NCI-H510A treated with DMSO at 0.1 percent for 48 hours (cell line): ENCODE measurements at places on chromosomes 12 and 14.

- peak; percentile 15 for DNase-seq
These were observed 4.8 kb downstream of the FAM222A start for GRCh38 chr12:109718390-109718789.

DNA sequence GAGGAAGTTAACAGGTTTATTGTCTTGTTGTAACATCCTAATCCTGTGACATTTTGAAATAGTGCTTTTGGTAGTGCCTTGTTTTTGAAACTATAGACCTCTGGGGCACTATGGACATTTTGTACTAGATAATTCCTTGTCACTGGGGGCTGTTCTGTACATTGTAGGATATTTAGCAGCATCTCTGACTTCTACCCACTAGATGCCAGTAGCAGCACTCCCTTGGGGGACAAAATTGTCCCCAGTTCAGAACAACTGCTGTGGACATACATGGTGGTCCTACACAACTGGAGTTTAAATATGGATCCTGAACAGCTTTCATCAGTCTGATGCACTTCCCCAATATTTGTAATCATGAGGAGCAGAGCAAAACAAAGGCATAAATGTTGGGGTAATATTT is 264.7 kb downstream of the RAD51B start:
- DNase-seq = no peak

GRCh38 chr12:93127582-93128331 is 198.7 kb upstream of the EEA1 start:
- peak; percentile 96 for DNase-seq

DNA sequence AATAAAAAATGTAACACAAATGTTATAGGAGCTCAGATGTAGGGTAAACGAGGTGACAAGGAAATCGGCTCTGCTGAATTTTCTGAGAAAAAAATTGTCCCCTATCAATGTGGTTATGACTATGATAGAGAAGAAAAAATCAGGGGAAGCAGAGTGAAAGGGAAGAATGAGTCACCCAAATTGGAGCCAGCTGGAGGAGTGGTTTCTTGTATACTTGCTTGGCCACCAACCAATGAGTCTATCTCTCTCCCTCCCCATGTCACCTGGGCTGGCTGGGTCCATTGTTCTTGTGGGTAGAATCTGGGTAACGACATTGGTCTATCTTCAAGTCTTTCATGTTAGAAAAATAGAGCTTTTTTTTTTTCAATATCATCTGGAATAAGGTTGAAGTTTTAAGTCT is 196.6 kb upstream of the FLRT2 start:
- DNase-seq = no peak

DNA sequence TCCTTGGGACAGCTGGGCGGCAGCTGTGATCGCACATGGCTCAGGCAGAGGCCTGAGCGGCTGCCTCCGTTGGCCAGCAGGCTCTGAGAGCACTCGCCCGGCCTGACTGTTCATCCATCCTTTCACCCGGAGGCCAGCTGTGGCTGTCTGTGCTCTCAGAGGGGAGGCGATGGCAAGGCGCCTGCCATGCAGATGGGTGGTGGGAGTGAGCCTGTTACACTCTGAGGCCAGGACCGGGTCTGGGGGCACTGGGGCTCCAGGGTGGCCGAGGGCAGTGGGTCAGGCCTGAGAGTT is 292.3 kb downstream of the TMEM121 start:
- DNase-seq = no peak

DNA sequence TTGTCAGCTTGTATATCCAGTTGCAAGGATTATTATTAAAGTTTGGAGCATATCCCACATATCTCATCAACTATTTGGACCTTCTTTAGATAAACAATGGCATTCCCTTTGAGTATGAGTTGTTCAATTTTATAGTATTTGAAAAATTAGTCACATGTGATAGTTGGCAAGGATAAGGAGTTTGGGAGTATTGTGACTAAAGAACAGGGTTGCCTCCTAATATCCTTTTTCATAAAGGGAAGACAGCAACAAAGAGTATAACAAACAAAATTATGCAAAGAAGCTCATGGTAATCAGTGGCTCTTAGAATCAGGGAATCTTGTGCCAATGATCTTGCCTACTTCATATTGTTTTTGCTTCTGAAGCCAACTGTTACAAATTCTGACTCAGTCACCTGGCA is 31.2 kb upstream of the KCNH5 start:
- DNase-seq = no peak

- DNase-seq = no peak
These were observed 10.7 kb downstream of the PRKCH start for GRCh38 chr14:61331992-61332657.

DNA sequence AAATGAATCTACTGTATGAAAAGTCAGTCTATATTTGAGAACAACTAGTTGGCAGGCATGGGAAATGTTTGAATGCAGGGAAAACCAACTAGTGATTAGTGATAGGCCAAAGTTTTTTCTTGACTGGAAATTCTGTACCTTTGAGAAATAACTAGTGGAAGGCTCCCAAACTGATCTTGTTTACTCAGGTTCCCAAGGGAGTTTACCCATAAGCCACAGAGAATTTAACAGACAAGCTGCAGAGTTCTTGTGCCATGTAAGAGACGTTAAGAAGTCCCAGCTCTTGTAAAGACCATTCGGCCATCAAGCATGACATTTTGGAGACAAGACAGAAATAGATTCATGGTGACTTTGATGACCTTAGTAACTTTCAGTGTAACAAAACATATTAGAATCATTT is 1882.8 kb upstream of the SEL1L start:
- DNase-seq = no peak
